ENCODE measurements at places on chromosomes 6 and 20.

DNA sequence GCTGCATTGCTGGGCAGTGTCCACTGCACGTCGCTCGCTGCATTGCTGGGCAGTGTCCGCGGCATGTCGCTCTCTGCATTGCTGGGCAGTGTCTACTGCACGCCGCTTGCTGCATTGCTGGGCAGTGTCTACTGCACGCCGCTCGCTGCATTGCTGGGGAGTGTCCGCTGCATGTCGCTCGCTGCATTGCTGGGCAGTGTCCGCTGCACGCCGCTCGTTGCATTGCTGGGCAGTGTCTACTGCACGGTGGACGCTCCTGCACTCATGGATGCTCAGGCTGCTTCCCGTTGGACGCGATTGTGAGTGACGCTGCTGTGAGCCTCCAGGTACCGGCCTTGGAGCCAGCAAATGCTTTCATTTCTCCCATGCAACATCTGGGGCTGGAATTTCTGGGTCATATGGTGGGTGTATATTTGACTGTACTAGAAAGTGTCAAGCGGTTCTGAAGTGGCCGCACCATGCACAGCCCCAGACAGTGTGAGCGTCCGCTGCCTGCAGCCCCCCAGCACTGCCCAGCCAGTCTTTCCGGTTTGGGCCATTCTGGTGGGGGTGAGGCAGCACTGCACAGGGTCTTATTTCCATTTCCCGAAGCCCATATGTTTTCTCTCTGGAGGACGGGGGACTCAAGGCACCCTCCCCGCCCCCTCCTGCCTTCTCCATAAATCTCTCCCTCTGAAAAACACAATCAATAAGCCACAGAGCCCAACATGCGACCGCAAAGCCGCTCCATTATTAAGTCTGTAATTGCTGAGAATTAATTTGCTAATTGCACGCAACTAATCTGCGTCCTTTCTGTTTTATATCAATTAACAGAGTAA, 97.4 kb downstream of the YTHDF1 start:
- peak; percentile 47 for ATAC-seq

DNA sequence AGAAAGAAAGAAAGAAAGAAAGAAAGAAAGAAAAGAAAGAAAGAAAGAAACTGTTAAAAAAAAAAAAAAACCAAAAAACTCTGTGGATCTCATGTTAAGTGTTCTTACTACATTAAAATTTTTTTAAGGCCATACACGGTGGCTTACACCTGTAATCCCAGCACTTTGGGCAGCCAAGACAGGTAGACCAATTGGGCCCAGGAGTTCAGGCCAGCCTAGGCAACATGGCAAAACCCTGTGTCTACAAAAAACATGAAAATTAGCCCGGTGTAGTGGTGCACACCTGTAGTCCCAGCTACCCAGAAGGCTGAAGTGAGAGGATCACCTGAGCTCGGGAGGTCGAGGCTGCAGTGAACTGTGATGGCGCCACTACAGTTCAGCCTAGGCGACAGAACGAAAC, 4.6 kb upstream of the BPIFA1 start:
- ATAC-seq = no peak

- ATAC-seq = no peak
Measured at GRCh38 chr20:25066386-25066785, 8.4 kb upstream of the ACSS1 start.

DNA sequence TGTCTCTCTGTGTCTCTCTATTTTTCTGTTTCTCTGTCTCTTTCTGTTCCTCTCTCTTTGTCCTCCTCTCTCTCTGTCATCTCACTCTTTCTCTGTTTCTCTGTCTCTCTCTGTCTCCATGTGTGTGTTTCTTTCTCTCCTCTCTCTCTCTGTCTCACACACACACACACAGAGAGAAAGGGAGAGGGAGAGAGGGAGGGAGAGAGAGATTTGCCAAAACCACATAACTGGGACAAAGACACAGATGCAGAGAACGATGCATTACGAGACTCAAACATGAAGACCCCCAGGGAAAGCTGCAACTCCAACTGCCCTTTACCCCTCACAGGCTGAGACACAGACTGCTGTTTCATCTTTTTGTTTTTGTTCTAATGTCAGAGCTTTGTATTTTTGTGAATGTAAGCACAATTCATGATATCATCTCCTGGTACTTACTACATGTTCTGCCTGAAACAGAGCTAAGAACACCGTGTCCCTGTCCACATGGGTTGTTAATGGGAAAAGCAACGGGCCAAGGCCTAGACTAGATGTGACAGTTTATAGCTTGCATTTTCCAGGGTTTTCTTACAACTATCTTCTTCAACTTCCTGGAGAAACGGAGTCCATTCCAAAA, 177.1 kb upstream of the ARID1B start:
- ATAC-seq = no peak

- no peak for ATAC-seq
Measured at GRCh38 chr6:137904822-137905617, 38.0 kb downstream of the TNFAIP3 start.

DNA sequence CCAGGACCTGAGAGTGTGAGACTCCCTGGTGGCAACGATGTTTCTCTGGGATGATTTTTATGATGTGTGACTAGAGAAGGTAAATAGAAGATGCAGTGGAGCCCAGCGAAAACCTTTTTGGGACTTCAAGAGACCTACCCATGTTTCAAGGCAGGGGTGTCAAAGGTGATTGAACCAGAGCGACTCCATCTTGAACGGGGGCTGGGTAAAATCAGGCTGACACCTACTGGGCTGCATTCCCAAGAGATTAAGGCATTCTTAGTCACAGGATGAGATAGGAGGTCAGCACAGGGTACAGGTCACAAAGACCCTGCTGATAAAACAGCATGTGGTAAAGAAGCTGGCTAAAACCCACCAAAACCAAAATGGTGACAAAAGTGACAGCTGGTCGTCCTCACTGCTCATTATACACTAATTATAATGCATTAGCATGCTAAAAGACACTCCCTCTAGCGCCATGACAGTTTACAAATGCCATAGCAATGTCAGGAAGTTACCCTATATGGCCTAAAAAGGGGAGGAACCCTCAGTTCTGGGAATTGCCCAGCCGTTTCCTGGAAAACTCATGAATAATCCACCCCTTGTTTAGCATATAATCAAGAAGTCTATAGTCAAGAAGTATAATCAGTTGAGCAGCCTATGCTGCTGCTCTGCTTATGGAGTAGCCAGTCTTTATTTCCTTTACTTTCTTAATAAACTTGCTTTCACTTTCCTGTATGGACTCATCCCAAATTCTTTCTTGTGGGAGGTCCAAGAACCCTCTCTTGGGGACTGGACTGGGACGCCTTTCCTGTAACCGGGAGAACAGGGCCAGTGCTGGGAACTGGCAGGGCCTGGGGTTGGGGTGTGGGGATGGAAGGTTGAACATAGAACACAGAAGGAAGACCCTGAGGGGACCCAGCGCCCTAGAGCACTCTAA, 526.4 kb downstream of the QKI start:
- no peak for ATAC-seq

DNA sequence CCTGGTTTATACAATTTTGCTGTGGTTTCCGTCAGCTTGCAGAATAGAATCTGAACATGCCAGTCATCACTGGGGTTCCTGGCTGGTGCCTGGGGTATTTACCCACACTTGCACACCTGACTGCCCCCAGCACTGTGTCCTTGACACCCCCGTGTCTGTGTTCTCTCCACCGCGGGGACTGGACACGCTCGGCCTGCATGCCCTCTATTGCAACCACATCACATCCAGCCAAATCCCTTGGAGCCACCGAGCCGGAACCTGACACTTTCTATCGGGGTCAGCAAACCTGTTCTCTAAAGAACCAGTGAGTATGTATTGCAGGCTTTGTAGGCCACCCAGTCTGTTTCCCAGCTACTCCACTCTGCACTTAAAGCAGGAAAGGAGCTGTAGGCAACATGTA, 527.5 kb downstream of the PRKN start:
- no peak for ATAC-seq

- no peak for ATAC-seq
Measured at GRCh38 chr6:37492991-37493660, 6.6 kb downstream of the CCDC167 start.

GRCh38 chr20:24763386-24764026, 185.6 kb upstream of the CST7 start:
- no peak for ATAC-seq

DNA sequence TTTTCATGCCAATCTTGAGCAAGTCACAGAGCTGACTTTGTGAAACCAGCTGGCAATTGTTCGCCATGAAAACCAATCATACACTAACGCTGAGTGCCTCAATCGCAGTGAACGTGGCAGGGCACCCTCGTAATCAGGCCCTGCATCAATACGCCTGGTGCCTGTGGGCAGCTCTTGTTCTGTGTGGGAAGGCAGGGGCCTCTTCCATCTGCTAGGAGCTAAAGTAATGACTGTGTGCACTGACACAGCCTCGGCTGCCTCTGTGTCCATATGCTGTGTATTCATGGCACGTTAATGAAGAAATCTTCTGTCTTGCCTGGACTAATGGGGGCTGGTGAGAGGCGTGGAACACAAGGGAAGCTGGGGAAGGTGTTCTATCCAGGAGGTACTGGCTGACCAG, 27.8 kb upstream of the SYNDIG1 start:
- ATAC-seq = no peak

GRCh38 chr6:158367816-158368215, 55.6 kb downstream of the TULP4 start:
- no peak for ATAC-seq

DNA sequence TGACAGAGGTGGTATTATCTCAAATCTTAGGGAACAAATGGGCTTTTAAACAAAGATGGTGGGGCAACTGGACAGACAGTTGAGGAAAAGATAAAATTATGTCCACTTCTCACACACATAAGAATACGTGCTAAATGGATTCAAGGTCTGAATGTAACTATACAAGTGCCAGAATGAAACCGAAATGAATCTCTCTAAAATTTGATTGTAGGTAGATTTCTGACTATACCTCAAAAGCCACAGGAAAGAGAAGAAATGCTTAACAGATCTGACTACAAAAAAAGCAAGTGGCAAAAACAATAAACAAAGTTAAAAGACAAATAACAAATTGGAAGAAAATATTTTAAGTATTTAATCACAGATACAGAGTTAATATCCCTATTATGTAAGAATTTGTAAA, 182.7 kb upstream of the OLIG3 start:
- ATAC-seq = no peak

- no peak for ATAC-seq
Measured at GRCh38 chr6:131059486-131059885, 3.6 kb downstream of the EPB41L2 start.

DNA sequence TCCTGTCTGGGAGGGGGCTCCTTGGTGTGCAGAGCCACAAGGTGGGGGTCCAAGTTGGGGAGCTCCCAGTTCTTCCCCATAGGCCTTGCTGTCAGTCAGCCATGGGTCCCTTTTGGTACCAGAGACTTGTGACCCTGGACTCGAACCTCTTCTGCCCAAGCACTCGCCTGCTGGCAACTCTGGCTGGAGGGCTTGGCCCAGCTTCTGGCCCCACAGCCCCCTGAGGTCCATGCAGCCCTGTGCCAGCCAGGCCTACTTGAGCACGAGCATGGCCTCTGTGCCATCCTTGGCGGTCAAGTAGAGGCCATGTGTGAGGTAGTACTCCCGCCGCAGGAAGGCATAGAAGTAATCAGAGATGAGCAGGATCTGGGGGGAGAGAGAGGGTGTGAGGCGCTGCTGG, 2.1 kb downstream of the MAP1LC3A start:
- ATAC-seq = no peak

DNA sequence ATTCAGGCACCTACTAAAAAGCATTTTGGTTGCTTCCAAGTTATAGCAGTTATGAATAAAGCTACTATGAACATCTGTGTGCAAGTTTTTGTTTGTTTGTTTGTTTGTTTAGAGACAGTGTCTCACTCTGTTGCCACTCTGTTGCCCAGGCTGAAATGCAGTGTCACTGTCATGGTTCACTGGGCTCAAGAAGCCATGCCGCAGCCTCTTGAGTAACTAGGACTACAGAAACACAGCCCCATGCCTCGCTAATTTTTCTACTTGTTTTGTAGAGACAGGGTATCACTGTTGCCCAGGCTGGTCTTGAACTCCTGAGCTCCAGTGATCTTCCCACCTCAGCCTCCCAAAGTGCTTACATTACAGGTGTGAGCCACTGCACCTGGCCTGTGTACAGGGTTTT, 795.9 kb downstream of the EPHA7 start:
- no peak for ATAC-seq

DNA sequence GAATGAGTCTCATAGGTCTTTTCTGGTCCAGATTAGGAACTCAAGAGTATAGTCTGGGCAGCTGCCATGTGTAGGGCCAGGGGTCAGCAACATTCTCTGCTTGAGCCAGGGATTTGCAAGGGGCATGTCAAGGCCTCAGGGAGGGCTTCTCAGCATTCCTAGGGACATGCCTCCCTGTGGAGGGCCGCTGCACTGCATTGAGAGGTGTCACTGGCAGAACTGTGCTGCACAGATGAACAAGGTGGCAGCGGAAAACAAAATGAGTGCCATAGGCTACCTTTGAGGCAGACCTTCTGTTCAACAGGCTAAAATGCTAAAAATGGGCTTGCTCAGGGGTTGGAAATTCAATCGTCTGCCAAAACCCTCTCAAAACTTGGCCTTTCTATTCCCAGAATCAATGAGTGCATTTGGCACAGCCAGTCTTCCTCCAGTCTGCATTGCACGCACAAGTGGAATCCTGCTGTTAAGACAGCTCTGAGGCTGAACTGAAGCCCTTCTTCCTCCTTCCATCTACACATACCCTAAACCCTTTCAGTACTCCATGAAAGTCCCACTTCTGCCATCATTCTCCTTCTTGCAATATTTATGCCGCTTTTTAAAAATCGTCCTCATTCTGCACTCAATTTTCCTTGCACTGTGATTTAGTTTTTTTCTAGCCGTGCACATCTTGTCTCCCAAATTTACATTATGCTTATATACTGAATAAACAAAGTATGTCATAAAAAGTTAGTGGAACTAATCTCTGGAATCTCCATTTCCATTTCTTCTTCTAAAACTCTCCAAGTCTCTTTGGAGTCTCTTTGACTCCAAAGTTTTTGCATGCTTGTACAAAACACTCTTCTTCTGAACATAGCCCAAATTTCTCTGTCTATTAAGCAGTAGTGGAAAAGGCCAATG, 51.7 kb downstream of the SLC26A8 start:
- ATAC-seq = peak; percentile 54

DNA sequence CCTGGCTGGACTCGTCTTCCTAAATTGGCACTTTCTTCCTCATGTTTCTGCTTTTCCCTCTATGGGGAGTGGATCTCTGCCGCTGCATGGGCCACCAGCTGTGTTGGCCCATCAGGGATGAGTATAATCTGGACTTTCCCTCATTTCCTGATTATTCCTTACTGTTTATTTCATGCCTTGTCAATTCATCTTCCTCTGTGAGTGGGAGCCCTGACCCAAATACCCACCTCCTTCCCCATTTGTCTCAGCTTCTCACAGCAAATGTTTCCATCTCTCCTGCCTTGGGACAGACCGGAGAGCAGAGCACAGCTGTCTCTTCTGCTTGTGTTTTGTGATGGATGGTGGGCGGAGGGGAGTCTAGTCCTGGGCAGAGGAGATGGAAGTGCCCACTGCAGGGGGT, 212.7 kb downstream of the UST start:
- ATAC-seq = no peak

GRCh38 chr6:128333581-128334223, 186.7 kb downstream of the PTPRK start:
- ATAC-seq = no peak

- no peak for ATAC-seq
Measured at GRCh38 chr6:124590001-124590400, 372.2 kb upstream of the RNF217 start.

All from SK-N-SH treated with all-trans-retinoic acid at 6 μM for 48 hours (cell line).